ENCODE measurements at places on chromosomes 5 and 9. TPM values are rescaled to one million over a fixed set of nuclear protein-coding genes. Genes with fewer than 3 reads are reported as not detected.

DNA sequence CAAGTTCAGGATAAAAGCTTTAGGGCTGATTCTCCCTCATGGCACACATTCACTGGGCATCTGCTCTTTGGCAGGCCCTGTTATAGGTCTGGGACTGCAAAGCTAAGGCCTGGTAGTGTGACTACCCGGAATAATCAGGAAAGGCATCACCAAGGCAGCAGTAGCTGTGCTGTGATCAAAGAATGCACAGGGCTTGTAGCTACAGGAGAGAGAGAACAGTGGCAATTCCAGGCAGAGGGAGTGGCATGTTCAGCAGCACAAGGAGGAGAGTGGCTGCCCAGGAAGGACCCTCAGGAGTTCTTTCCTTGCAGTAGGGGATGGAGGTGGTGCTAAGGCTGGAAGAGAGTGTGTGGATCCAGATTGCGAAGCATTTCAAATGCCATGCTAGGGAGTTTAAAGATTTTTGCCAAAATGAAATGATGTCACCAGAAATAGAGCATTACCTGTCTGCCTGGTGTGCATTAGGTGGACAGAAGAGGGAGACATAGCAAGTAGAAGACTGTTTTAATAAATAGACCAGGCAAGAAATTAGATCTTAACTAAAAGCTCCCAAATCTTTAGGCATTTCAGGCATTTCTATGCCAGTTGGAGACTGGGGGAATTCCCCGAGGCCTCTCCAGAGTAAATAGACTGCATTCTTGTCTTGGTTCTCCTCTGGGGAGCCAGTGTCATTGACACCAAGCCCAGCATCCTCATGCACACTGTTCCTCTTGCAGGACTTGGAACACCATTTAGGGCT, 69.1 kb downstream of the GPR21 start:
- DNase-seq: no peak

The SPAAR gene
- 0.33 TPM for polyA plus RNA-seq

DNA sequence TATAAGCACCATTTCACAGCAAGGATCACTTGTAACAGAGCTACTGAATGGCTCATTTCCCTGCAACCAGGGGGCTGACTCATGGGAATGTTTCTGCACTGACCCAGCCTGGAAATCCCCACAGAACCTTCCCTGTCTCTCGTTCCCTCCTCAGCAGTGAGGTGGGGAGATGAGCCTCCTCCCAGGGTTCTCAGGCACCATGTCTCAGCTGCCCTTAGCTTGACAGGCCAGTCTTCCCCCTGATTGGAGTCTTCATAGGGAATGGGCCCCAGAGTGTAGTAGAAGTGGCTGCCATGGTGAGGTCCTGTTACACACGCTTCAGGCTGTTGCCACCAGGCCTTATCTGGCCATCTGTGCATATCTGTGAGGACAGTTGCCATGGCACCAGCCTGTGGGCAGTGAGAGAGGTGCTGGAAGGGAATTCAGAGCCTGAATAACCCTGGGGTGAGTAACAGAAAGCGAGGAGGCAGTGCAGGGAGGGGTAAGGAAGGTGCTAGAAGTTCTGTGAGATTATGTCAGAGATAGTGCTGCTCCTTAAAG, 324.4 kb downstream of the ENC1 start:
- DNase-seq: no peak

GRCh38 chr5:143213851-143214363, 189.6 kb downstream of the NR3C1 start:
- DNase-seq: no peak

- DNase-seq: no peak
These were observed 87.9 kb downstream of the EQTN start for GRCh38 chr9:27209034-27209433.

DNA sequence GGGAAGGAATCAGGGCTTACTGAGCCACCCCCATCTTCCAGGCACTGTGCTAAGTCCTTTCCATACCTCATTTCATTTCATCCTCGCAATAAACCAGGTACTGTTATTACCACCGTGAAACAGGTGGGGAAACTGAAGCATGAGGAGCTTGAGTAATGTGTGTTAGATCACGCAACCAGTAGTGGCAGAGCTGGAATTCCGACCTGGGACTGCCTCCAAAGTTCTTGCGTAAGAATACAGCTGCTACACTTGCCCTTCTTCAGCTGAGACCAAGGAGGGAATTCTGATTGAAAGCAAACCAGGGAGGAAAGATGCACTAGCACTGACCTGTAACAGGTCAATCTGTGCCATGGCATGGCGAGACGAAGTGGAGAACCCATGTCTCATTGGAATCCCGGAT, 113.4 kb upstream of the MSX2 start:
- no peak for DNase-seq

DNA sequence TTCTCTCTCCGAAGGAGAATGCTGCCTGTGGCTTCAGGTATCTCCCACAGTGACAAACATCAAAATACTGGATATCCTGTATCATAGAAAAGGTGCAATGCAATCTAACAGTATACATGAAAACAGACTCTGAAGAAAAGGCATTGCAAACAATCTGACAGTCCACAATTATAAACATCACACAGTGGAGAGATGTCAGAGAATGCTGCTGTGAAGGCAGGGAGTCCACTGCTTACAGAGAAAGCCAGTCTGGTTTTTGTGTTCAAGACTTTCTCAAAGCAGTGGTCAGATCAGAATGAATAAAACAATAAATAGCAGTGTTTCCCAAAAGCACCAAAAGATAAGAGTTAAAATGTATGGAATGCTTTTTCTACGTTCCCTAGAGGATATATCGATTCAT, 28.7 kb downstream of the TTC23L start:
- DNase-seq: no peak

The PCDHGC4 gene
- 2.1 TPM for polyA plus RNA-seq

GRCh38 chr9:121261107-121261460, 6.9 kb upstream of the GSN start:
- DNase-seq: no peak

DNA sequence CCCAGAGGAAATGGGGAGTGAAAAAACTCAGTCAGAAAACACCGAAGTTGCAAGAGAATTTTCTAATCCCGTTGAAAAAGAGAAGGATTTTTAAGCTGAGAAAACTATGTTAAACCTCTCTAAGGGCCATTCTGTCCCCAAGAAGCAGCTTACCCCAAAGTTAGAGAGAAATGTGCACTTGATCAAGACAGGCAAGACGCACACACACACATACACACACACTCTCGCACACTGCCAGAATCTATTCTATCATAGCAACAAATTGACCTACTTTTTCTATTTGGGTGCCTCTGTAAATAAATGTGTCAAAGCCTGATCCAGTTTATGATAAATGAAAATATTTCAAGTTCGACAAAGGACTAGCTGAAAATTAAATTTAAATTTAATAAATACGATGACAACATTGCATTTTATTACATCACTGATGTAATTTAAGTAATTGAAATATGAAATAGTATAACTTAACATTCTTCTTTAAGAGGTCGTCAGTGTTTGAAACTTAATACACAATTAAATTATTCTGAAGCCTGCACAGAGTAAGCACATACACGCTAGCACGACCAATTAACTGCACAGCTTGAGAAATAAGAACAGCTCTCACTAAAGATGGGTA, 5.9 kb downstream of the NFIL3 start:
- DNase-seq: no peak

DNA sequence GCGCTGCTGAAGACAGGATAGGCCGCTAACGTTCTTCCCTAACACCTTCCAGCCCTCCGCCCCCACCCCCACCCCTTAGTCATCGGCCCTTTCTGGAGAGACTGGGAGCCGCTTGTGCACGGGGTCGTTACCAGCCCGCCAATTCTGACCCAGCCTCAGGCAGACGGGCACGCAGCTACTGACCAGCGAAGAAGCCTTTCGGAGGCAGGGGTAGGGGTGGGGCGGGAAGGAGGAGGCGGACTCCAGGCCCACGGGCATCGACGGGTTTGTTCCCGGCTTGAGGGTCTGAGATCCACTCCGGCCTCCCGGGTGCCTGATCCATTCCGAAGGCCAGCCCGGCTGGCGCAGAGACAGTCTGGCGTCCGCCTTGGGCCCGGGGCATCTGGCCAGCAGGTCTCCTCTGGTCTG, 729 bp upstream of the HAND1 start:
- no peak for DNase-seq

GRCh38 chr9:128085943-128086342, 17.9 kb downstream of the SLC25A25 start:
- no peak for DNase-seq

- DNase-seq: no peak
These were observed 310.5 kb downstream of the PLK2 start for GRCh38 chr5:58149345-58149744.

GRCh38 chr9:7607421-7607820, 192.2 kb downstream of the DMAC1 start:
- no peak for DNase-seq

The RELL2 gene
- 33.1 TPM for polyA plus RNA-seq

- no peak for DNase-seq
These were observed 8.9 kb upstream of the SLC25A48 start for GRCh38 chr5:135825373-135826220.

DNA sequence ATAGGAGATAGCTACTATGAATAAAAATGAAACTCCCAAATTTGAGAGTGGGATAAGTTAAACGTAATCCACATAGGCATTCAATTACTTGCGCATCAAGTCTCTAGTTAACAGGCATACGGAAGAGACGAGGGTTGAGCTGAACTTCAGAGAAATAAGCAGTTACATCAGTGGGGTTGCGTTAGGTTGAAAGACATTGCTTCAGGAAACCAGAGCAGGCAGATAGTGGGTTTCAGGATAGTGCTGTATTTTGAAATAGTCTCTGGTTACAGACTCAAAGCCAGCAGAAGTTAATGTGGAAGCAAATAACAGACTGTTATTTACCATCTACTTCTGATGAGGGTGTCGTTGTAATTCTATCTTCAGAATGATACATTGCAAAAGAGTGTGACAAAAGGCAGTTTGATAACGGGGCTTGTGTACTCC, 533.4 kb downstream of the PDE4D start:
- no peak for DNase-seq

GRCh38 chr9:101791533-101791932, 53.1 kb upstream of the GRIN3A start:
- DNase-seq: no peak

- DNase-seq: no peak
These were observed 622.4 kb downstream of the CHSY3 start for GRCh38 chr5:130526708-130527107.

The SCGB3A2 gene
- polyA plus RNA-seq: 47.1 TPM

DNA sequence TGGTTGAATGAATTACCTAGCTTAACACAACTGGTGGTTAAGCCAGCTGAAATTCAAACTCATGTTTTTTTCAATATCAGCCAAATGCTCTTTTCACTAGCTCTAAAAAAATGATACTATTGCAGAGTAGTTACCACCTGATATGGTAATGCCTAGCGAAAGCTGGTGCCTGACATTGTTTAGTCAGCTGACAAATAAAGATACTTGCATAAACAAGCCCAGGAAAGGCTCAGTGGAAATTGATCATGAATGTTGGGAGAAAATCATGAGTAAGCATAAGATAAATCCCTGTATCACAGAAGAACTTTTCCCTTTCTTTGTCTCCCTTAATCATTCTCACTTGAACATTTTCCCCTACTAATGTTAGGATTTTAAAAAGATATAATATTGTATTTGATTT, 54.6 kb downstream of the FGF10 start:
- no peak for DNase-seq

- DNase-seq: no peak
These were observed 321.4 kb upstream of the ACTBL2 start for GRCh38 chr5:57804007-57804444.

DNA sequence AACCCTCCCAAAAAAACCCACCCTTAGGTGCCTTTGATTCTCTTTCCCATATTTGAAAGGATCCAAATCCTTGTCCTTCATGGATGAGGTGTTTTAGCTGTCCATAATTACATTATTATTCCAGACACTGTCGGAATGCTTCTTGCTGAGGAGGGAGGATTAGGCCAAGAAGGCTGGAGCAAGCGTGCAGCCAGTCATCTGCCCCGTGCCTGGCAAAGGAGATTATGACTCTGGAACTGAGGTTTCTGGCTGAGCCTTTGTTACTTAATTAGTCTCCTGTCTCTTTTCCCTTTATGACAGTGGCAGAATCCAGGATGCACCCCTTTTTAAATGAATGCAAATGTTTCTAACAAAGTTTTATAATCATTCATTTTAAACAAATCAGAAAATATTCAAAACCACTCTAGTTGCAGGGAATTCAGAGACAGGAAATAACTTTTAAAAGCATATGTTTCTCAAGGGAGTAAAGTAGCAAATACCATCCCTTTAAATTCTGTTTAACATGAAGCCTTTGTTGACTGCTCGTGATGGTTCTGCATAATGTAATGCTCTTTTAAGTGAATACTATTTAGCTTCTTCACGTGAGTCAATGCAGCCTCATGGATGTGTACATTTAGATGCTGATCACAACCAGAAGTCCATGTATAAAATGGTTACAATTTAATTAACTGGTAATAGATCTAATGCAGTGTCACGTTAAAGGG, 69.8 kb downstream of the GALNT10 start:
- no peak for DNase-seq

The PCDHA3 gene
- polyA plus RNA-seq: 0.48 TPM

The FIBCD1 gene
- polyA plus RNA-seq: 8.8 TPM

GRCh38 chr9:127788337-127789011, 2.6 kb downstream of the CDK9 start:
- no peak for DNase-seq

DNA sequence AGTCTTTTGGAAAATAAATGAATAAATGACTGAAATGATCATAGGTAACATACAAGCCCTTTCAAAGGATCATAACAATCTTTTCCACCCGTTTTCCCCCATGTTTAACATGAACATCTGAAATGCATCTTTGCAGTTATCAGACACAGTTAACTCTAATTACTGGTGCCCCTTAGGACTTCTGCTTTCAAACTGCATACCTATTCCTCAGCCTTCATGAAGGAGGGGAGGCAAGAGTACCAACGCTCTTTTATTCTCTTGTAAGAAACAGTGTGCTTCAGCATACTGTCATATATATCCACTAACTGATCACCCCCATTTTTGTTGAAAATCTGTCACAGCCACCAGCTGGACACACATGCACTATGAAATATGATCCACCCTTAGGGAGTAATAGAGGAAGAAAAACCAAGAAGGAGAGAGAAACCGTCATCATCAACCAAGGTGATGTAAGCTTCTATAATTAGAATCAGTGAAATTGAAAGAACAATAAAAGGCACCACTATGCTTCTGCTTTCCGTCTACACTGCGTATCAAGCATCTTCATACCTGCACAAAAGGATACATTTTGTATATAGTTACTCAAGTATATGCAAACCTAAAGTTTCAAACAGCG, 98.7 kb downstream of the RAPGEF6 start:
- DNase-seq: no peak

DNA sequence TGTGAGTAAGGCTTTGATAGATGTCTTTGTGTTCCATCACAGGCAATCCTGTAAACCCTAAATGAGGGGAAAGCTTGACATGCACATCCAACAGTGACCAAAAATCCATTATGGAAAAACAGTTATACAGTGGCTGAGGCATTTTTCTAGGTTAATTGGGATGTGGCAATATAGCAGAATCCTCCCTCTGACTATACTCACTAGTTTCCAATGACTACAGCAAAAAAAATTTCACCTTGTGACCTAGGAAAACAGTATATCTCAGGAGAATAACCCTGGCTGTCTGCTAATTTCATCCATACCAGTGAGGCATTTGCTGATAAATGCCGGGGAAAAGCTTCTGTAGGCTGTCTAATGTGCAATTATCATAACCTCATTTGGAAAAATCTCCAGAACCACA, 49.9 kb upstream of the SNCAIP start:
- DNase-seq: no peak

All from H1 (cell line).